Keratinocyte (primary cell): ENCODE measurements at places on chromosomes 13 and 19. TPM values are rescaled to one million over a fixed set of nuclear protein-coding genes. Genes with fewer than 3 reads are reported as not detected.
A peak's percentile ranks its signal among the peaks of the same experiment; 100 is the strongest.

- no peaks in the 10 kb centered on the region for H3K4me1 ChIP-seq
- no peaks in the 10 kb centered on the region for H3K27me3 ChIP-seq
- no peak overlapping the region for H3K4me3 ChIP-seq
- H3K27ac ChIP-seq: no peak overlapping the region
- H3K36me3 ChIP-seq: no peaks in the 10 kb centered on the region
- no peak for DNase-seq
These were observed 204.4 kb downstream of the LACC1 start for GRCh38 chr13:44084146-44084545.

DNA sequence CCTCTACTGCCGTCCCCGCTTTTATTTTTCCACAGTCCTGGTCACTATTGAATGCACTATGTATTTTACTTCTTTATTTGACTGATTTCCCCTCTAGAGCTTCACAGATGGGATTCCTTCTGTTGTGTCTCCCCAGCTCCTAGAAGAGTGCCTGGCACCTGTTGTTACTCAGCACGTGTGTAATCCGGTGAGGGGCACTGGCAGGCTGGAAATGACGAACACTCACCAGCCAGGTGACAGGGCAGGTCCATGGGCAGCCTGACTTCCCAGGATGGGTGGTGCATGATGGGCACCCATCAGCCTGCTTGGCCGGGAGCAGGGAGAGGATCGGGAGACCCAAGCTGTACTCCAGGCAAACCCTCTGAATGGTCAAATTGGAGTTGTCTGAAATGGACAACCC lies 67.2 kb downstream of the CEBPG start:
- no peaks in the 10 kb centered on the region for H3K4me1 ChIP-seq
- no peak for DNase-seq
- H3K4me3 ChIP-seq: no peak overlapping the region
- no peaks in the 10 kb centered on the region for H3K36me3 ChIP-seq

- no peak overlapping the region for H3K4me3 ChIP-seq
- no peak for DNase-seq
- peaks cover 3% of the 10 kb centered on the region for H3K4me1 ChIP-seq
- no peak overlapping the region for H3K27ac ChIP-seq
- H3K27me3 ChIP-seq: no peaks in the 10 kb centered on the region
- no peaks in the 10 kb centered on the region for H3K36me3 ChIP-seq
These were observed 234.9 kb downstream of the PCDH9 start for GRCh38 chr13:66995203-66995611.

Gene MYO16
- 0.02 to 0.17 TPM (median 0.08 TPM) in 3 replicates for polyA plus RNA-seq

DNA sequence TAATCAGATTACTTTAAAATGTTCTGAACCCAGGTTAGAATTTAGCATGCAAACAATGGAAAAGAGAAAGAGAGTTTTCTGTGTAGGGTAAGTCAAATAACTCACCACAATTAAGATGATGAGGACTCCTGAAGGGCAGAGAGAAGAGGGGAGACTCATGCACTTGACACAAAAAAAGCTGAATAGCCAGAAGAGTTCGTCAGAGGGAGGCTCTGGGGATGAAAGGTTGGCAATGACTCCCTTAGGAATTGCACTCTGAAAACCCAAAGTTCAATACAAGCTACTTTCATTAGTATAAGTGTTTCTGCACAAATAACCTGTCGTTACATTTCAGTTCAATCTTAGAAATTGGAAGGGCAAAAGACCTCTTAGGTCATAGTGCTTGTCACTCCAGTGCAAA lies 434.4 kb upstream of the PCDH9 start:
- H3K36me3 ChIP-seq: no peaks in the 10 kb centered on the region
- H3K4me1 ChIP-seq: no peaks in the 10 kb centered on the region
- H3K4me3 ChIP-seq: no peak overlapping the region
- no peaks in the 10 kb centered on the region for H3K27me3 ChIP-seq
- no peak for DNase-seq
- no peak overlapping the region for H3K27ac ChIP-seq

Gene SLC39A3
- 26.2 to 40.0 TPM (median 28.1 TPM) in 3 replicates for polyA plus RNA-seq

DNA sequence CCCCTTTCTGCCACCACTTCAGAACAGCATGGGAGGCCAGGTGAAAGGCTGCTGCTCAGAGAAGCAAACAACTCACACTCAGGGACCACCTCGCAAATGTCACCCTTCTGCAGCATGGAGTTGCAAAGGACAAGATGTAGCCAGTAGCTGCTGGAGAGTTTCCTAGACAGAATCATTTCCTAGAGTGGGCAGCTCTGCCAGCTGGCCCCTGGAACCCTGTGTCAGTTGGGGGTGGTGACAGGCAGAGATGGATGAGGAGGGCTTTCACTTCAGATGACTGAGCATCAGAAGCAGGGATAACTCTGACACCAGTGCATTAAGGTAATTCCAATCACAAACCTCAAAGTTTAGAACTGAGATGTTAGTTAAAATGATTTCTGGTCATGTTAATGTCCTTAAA lies 34.4 kb upstream of the EPHX3 start:
- no peak overlapping the region for H3K4me3 ChIP-seq
- H3K27me3 ChIP-seq: no peaks in the 10 kb centered on the region
- no peak overlapping the region for H3K27ac ChIP-seq
- DNase-seq: no peak
- peaks cover 80% of the 10 kb centered on the region for H3K36me3 ChIP-seq
- H3K4me1 ChIP-seq: peaks cover 4% of the 10 kb centered on the region

DNA sequence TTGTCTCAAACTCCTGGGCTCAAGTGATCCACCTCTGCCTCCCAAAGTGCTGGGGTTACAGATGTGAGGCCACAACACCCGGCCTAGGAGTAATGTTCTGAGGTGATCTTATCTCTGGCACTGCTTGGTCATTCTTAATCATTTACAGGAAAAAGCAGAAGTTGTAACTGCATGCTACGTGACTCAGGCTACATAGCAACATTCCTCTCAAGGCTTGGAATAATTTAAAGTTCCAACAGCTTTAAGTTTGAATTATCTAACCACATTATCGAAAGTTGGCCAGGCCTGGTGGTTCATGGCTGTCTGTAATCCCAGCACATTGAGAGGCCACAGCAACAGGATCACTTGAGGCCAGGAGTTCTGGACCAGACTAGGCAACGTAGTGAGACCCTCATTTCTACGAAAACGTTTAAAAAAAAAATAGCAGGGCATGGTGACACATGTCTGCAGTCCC lies 3.9 kb upstream of the B9D2 start:
- H3K36me3 ChIP-seq: no peaks in the 10 kb centered on the region
- peak; percentile 84 for DNase-seq
- peak overlapping the region; percentile 62 for H3K27ac ChIP-seq
- H3K4me3 ChIP-seq: no peak overlapping the region
- no peaks in the 10 kb centered on the region for H3K27me3 ChIP-seq

DNA sequence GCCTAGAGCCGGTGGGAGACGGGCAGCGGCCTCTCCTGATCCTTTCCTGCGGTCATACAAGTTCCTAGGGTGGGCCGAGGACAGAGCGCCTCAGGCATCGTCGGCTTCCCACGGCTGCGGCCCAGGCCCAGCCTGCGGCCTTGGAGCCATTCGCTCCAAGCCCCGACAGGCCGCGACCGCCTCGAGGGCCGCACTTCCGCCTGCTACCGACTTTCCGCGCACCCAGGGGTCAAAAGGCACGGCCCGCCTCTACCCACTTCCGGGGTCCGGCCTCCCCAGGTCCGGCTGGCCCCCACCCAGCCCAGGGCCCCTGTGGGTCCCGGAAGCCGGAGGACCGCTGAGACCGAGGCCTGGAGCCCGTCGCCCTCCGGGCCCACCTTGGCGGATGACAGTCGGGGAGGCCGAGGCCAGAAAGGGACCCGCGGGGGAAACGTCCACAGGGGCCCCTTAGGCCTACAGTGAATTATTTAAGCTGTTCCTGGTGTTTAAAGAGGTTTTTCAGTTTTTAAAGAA lies 16.2 kb downstream of the ZIC2 start:
- H3K4me1 ChIP-seq: no peaks in the 10 kb centered on the region
- peaks cover 63% of the 10 kb centered on the region for H3K27me3 ChIP-seq
- H3K27ac ChIP-seq: no peak overlapping the region
- H3K36me3 ChIP-seq: no peaks in the 10 kb centered on the region

DNA sequence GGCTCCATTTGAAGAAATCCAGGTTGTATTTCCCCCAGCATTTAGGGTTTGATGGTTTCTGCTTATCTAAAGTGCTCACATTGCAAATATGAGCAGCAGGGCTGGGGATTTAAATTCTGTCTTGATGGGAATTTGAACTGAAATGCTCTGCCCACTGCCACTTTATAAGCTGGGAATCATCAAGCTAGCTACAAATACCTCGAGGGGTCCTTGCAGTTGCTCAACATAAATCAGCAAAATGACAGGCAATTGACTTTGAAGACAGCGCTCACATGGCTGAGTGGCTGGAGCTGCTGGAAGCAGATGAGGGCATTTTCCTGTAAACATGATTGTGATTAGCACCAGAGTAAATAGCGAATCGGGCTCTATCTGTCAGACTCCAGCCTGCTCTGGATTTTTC lies 39.4 kb upstream of the MEDAG start:
- DNase-seq: no peak
- peaks cover 25% of the 10 kb centered on the region for H3K4me1 ChIP-seq
- no peaks in the 10 kb centered on the region for H3K36me3 ChIP-seq
- H3K27ac ChIP-seq: no peak overlapping the region
- H3K4me3 ChIP-seq: no peak overlapping the region
